ENCODE measurements at places on chromosomes 2 and 18. TPM values are rescaled to one million over a fixed set of nuclear protein-coding genes. Genes with fewer than 3 reads are reported as not detected.

DNA sequence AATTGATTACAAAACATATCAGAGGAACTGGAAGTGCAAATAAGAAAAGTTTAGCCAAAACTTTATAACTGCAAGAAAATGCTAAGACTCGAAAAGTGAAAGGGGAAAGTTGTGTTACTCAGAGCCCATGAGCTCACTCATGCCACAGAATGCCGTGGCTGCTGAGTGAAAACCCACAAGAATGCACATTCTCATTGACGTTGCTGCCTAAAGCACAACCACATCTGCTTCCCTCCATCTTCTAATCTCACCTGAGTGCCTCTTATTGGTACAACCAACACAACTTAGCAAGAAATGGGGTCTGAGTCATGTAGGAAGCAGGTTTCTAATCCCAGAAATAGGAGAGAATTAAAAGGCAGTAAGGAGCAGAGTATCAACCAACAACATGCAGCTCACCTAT, 259.7 kb downstream of the LNPK start:
- no peaks in the 10 kb centered on the region for H3K36me3 ChIP-seq
- peak overlapping the region; percentile 62 for H3K27ac ChIP-seq
- peak; percentile 90 for DNase-seq
- no peak overlapping the region for H3K4me3 ChIP-seq
- peaks cover 19% of the 10 kb centered on the region for H3K4me1 ChIP-seq
- H3K27me3 ChIP-seq, result no peaks in the 10 kb centered on the region

DNA sequence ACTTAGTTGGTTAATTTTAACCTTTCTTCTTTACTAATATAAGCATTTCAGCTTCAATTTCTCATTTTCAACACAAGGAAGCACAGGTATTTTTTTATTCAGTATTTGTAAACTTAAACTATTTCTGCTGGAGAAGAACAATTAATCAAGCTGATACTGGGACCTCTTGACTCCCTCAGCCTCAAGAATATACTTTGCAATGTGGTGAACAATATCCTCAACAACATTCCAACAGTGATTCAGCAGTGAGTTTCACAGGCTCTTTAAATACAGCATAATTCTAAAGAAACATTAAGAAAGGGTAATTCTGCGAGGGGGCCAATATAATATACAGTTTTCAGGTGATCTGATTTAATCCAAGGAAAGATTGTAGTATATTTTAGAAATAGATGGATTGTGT, 10.0 kb downstream of the RAPGEF4 start:
- H3K36me3 ChIP-seq, result no peaks in the 10 kb centered on the region
- no peaks in the 10 kb centered on the region for H3K4me1 ChIP-seq
- no peak overlapping the region for H3K27ac ChIP-seq

Gene REG3G
- total RNA-seq, result not detected

GRCh38 chr2:189014449-189015138, 40.4 kb downstream of the COL3A1 start:
- no peaks in the 10 kb centered on the region for H3K27me3 ChIP-seq
- peaks cover 36% of the 10 kb centered on the region for H3K36me3 ChIP-seq
- H3K4me1 ChIP-seq, result peaks cover 57% of the 10 kb centered on the region

Gene NLRC4
- not detected for total RNA-seq

DNA sequence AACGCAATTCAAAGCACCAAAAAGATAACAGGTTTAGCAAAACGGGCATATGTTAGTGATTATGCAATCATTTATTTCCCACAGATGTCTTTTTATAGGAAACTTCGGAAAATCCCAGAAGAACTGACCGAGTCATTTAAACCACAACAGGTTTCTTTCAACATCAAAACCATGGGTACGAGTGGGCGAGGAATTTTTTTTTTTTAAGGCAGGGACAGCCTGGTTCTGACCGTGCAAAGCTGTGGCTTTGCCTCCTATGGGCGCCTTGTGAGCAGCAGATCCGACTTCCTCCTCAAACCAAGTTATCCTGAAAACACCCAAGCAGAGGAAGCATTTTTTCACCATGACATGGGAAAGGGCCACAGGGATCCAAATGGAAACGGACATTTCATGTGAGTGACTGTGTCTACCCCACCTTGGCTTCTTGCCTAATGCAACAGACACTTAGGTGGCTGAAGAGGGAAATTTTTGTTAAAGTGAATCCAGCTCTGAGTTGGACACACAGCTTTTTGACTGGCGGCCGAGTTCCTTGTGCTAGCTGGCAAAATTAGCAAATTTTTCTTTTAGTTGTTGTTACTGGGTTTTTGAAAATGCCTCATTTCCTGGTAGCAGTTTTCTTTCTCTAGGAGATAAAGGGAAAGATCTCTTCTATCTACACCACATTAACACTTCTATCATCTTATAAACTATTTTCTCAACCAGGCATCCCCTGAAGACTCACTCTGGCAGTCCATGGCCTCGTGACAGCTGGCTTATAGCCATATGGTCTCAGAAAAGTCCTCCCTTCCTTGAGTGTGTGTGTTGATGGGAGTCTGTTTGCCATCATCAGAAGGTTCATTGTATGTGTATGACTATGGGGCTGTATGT, 487.4 kb upstream of the ZEB2 start:
- DNase-seq, result peak; percentile 99
- no peaks in the 10 kb centered on the region for H3K36me3 ChIP-seq
- H3K4me3 ChIP-seq, result peak overlapping the region; percentile 41
- no peaks in the 10 kb centered on the region for H3K27me3 ChIP-seq

DNA sequence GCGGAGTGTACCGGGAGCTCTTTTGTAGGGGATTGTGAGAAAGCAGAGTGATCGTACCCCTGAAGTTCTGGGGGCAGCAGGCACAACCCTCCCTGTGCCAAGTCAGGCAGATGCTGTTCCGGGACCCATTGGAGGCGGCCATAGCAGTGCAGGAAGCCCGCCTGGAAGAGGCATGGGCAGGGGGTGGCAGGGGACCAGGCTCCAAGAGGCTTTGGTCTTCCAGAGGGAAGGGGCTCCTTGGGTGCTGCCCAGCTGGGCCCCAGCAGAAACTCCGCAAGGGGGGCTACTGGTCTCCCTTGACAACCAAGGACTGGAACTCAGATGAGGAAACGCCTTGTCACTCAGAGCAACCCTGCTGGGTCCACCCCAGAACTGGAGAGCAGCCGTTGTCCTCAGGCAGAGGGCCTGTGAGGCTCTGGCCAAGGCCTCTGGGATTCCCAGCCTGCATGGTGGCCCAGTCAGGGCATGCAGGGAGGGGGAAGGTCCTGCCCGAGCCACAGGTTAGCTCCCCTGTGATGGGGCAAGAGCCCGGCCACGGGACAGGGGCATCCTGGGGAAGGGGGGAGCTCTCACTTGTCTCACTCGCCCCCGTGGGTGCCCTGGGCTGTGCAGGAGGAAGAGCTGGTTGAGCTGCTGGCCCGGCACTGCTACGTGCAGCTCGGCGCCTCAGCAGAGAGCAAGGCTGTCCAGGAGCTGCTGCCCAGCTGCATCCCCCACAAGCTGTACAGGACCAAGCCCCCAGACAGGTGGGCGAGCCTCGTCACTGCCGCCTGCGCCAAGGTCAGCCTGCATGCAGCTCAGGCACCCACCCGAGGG, 21.0 kb upstream of the GPR17 start:
- no peak for DNase-seq
- H3K4me1 ChIP-seq, result no peaks in the 10 kb centered on the region
- H3K27ac ChIP-seq, result no peak overlapping the region
- no peaks in the 10 kb centered on the region for H3K36me3 ChIP-seq
- no peak overlapping the region for H3K4me3 ChIP-seq

Gene ABCB11
- total RNA-seq, result not detected

GRCh38 chr2:118128826-118129225, 40.6 kb downstream of the INSIG2 start:
- peak; percentile 54 for DNase-seq
- H3K36me3 ChIP-seq, result no peaks in the 10 kb centered on the region
- H3K4me3 ChIP-seq, result no peak overlapping the region
- peaks cover 10% of the 10 kb centered on the region for H3K4me1 ChIP-seq
- H3K27ac ChIP-seq, result no peak overlapping the region

DNA sequence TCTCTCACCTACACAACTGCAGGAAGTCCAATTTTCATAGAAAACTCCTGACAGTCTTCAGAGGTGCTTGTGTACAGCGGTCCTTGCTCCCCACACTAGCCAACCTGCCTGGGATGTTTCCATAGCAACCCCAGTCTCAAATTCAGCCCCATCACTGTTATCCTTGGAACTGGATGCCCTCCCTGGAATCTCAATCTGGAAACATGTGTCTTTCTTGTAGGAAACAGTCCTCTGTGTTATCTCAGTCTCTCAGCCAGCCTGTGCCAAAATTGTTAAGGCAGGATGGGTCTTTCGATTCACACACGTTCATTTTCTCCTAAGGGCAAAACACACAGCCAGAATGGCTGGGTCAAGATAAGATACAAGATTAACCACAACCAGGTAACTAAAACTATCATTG, 295.5 kb upstream of the RND3 start:
- H3K36me3 ChIP-seq, result no peaks in the 10 kb centered on the region
- H3K27me3 ChIP-seq, result no peaks in the 10 kb centered on the region
- no peak overlapping the region for H3K4me3 ChIP-seq
- DNase-seq, result no peak
- no peaks in the 10 kb centered on the region for H3K4me1 ChIP-seq

DNA sequence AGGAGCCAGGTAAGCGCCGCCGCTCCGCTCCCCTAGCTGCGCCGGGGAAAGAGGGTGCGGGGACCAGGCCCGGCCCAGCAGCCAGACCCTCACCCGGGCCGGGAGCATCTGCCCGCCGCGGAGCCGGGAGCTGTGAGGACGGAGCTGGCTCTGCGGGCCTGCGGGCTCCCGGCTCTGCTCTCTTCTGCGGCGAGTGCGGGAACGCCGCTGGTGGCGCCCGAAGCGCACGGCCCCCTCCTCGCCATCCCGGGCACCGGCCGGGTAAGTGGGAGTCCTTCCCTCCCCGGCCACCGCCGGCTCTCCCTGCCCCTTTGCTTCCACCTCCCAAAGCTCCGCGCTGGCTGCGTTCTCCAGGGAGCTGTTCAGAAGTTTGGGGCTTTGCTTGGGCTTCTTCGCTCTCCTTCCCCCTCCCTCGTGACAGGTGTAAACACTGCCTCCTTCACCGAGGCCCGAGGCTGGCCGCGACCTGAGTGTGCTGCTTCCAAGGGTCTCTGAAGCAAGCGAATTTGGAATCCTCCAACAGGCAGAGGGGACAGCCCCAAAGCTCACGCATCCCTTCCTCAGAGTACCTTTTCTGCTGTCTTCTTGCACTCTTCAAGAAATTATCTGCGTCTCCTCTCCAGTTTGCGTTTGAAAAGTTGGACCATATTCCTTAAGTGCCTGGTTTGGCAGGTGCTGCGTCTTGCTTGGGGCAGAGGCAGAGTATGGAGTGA, 632 bp downstream of the AFTPH start:
- peak; percentile 64 for DNase-seq
- no peaks in the 10 kb centered on the region for H3K27me3 ChIP-seq
- peaks cover 8% of the 10 kb centered on the region for H3K4me1 ChIP-seq
- no peaks in the 10 kb centered on the region for H3K36me3 ChIP-seq

DNA sequence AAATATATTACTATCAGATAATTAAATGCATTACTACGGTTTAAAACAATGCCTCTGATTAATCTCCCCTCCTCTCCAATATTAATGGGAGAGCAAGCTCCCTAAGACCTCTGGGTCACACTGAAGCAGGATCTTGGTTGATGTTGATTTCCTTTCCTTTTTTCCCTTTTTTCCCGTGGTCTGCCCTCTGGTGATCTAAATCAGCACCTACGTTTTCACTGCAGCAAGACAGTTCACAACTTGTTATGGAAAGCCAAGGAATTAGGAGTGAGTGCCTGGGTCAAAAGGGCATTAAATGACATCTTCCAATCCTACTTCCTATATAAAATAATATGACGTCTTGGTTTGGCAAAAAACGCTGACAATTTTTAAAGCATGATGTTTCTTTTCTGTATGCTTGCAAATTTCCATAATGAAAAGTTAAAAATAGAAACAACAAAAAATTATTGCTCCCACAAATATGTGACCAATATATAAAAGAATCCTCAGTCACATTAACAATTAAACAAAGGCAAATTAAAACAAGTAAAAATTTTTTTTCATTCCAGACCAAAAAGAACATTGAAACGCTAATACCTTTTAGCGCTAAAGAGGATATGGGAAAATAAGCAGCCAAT, 7.9 kb upstream of the CFAP36 start:
- peak; percentile 65 for DNase-seq
- H3K4me1 ChIP-seq, result no peaks in the 10 kb centered on the region
- H3K36me3 ChIP-seq, result no peaks in the 10 kb centered on the region
- H3K27me3 ChIP-seq, result no peaks in the 10 kb centered on the region

DNA sequence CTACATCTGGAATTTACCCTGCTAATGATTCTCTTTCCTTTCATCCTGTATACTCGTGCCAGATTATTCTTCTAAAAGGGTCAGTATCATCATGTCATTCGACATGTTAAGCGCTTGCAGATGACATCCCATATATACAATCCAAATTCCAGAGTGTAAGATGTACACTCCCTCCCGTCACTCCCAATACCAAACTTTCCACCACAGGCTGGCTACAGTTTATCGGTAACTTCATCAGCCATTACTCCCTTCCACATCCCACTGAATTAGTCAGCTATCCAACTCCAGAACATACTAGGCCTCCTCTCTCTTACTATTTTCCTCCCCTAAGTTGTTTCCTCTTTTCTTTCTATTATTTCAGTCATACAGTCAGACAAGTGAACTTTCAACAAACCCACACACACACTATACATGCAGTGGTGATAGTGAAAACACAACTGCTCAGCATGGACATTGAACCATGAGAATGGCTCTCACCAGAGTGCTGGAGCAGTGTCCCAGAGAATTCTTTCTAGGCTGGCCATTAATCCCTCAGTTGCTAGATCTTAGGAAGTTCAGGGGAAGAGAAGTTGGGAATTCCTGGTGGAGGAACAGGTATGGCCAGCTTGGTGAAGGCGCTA, 10.6 kb upstream of the NMI start:
- peak; percentile 15 for DNase-seq
- H3K27ac ChIP-seq, result no peak overlapping the region
- H3K36me3 ChIP-seq, result no peaks in the 10 kb centered on the region
- H3K27me3 ChIP-seq, result no peaks in the 10 kb centered on the region

DNA sequence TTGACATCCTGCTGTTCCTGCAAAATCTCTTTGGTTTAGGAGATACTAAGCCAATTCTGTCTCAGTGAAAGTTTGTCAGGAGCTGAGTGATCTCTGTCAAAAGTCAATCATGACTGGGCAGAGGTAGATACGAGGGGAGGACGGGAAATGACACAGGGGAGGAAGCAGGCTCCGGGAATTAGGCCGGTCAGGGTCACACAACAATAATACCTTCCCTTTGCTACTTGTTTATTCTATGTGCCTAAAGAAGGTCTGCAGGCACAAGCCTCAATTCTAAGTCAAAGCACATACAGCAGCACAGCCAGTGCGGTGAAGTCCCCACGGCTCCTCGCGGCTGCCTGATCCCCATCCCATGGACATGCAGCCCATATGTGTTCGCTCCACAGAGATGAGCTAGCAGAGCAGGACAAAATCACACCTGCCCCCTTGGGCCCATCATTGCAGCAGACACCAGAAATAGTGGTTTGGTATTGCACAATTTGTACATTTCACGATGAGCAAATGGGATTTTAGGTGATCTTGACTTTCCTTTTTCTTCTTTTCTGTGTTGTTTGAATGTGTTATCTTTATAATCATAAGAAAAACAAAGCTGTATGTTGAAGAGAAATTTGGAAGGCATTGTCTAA, 141.4 kb downstream of the VAPA start:
- H3K27me3 ChIP-seq, result no peaks in the 10 kb centered on the region
- DNase-seq, result no peak
- no peaks in the 10 kb centered on the region for H3K36me3 ChIP-seq
- H3K27ac ChIP-seq, result no peak overlapping the region
- no peak overlapping the region for H3K4me3 ChIP-seq

Measured in GM23248 (cell line).